ENCODE measurements at places on chromosomes 2 and 18. TPM values are rescaled to one million over a fixed set of nuclear protein-coding genes. Genes with fewer than 3 reads are reported as not detected.

GRCh38 chr2:121291251-121291580, 6.2 kb upstream of the TFCP2L1 start:
- DNase-seq = no peak

FAM228A gene
- 1.0 TPM for total RNA-seq

CSRNP3 gene
- total RNA-seq = 34.1 TPM

DNA sequence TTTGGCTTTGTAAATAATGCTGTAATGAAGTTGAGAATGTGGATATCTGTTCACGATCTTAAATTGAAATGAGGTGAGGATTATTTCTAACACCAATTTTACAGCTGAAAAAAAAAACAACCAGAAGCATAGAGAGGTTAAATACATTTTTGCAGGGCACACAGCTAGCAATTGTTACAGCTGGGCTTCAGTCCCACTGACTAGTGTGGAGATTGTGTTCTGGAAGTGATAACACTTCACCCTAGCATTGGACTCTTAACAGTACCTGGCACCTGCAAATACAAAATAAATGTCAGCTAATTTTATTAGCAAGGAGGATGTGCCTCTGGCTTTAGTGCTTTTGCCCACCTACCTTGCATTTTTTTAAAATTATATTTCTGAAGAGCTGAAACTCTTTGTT, 28.8 kb downstream of the CAVIN2 start:
- no peak for DNase-seq

GRCh38 chr2:149027590-149028250, 10.8 kb upstream of the LYPD6B start:
- no peak for DNase-seq

SERPINB10 gene
- total RNA-seq = 0.21 TPM

- DNase-seq = no peak
These were observed 42.1 kb upstream of the REL start for GRCh38 chr2:60839126-60839813.

- DNase-seq = no peak
These were observed 175.1 kb upstream of the ID2 start for GRCh38 chr2:8506746-8507145.

- DNase-seq = no peak
These were observed 87.0 kb downstream of the ALPK2 start for GRCh38 chr18:58541789-58542425.

GRCh38 chr2:237698358-237698694, 70.9 kb downstream of the LRRFIP1 start:
- DNase-seq = no peak

PCARE gene
- total RNA-seq = 0.16 TPM

- DNase-seq = no peak
These were observed 8.0 kb downstream of the COPS9 start for GRCh38 chr2:240127911-240128607.

MAP3K19 gene
- total RNA-seq = not detected

DNA sequence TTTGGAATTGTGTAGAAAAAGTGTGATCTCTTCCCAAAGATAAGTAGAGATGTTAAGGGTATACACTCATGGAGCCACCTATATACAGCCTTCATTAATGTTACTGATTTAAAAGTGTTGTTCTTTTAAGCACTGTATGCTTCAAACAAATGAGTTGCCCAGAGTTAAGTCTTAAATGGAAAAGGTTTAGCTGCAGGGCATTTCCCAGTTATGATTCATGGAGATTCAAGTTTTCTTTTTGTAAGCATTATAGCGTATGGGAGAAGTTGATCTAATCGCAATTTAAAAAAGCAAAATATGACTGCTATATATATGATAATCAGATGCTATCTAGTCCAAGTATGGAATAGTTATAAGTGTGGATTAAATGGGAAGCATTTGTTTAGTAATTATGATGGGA, 4.8 kb downstream of the PDK1 start:
- no peak for DNase-seq

DNA sequence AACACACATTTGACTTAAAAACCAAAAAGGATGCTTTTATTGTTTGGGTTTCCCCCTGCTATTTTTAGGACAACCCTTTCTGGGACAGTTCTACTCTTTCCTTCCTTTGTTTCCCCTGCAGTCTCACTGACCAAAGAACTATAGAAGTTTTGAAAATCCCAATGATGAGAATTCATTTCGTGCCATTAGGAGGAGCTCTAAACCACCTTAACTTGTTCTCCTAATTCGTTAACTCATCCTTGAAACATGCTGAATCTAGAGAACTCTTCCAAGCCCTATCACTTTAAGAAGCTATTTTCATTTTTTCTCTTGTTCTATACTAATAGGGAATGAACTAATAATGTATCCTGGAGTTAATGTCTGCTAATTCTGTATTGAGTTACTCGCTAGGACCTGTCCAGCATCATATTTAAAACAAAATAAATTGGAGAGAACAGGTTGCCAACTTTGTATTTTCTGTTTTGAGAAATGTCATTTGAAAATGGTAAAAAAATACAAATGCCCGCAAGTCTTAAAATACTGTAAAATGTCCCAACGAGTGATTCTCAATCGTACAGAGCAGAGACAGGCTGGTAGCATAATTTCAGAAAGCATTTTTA, 62.9 kb downstream of the AFTPH start:
- DNase-seq = no peak

- no peak for DNase-seq
These were observed 71.2 kb upstream of the ODC1 start for GRCh38 chr2:10519394-10519740.

GRCh38 chr2:159176555-159176954, 109.9 kb downstream of the WDSUB1 start:
- DNase-seq = no peak

LOXHD1 gene
- total RNA-seq = 1.2 TPM

GRCh38 chr2:163856941-163857340, 121.1 kb upstream of the FIGN start:
- DNase-seq = no peak

LIMS4 gene
- total RNA-seq = not detected

GRCh38 chr18:44602845-44603244, 77.8 kb upstream of the SETBP1 start:
- DNase-seq = no peak

PDE1A gene
- total RNA-seq = 49.9 TPM

LAMA1 gene
- total RNA-seq = 2.9 TPM
